ENCODE measurements at places on chromosomes 13 and 19. TPM values are rescaled to one million over a fixed set of nuclear protein-coding genes. Genes with fewer than 3 reads are reported as not detected.

The NKG7 gene
- total RNA-seq: 7.9 TPM

- no peak for DNase-seq
These were observed 388.1 kb downstream of the KCNRG start for GRCh38 chr13:50403311-50403710.

DNA sequence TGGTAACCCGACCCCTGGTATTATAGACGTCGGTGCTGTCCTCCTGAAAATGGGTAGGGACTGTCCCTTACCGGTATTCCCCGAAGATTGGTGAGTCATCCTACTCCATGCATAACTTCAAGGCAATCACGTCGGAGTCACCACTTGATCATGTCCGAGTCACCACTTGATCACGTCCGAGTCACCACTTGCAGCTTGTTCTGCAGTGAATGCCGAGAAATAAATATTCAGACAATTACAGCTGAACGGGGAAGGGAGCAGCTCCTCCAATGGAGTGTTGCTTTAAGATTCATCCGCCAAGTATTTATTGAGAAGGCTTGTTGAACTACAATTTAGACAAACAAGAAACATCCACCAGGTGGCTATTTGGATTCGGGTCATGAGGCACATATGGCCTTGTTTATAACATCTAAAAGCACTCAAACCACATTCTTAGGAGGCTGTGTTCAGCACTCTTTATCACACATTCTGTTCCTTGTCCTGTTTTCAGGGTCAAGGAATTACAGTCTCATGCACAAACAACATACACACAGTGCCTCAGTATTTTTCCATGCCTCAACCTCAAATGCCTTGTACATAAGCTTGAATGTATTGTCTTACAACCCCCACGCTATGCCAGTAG is 43.1 kb downstream of the ZNF726 start:
- DNase-seq: no peak

- peak; percentile 87 for DNase-seq
These were observed 2.2 kb upstream of the ZNF665 start for GRCh38 chr19:53195265-53195903.

The WASF3 gene
- total RNA-seq: 18.5 TPM

DNA sequence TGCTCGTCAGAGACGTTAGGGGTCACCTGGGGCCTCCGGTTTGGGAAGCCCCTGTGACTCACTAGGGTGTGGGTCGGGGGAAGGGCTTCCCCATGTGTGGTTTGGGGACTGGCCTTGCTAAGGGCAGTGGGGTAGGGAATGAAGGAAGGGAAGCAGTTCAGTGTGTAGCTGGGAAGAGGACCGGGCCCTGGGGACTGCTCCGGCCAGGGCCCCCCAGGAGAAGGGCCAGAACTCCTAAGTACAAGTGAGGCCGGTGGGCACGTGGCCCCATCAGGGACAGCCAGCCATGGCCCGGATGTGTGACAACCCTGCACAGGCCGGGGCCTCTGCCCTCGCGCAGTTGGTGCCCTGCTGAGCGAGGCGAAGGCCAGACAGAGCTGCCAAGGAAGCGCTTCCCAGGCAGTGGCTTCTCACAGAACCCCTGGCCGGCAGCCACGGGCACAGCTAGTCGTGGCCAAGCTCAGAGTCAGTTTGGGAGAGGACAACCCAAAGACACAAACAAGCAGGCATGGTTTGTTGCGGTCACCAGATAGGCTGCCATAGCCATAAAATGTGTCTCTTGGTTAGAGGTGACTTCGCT is 25.7 kb downstream of the TEX29 start:
- no peak for DNase-seq

- peak; percentile 15 for DNase-seq
These were observed 3.6 kb downstream of the SIGLEC11 start for GRCh38 chr19:49957262-49957915.

DNA sequence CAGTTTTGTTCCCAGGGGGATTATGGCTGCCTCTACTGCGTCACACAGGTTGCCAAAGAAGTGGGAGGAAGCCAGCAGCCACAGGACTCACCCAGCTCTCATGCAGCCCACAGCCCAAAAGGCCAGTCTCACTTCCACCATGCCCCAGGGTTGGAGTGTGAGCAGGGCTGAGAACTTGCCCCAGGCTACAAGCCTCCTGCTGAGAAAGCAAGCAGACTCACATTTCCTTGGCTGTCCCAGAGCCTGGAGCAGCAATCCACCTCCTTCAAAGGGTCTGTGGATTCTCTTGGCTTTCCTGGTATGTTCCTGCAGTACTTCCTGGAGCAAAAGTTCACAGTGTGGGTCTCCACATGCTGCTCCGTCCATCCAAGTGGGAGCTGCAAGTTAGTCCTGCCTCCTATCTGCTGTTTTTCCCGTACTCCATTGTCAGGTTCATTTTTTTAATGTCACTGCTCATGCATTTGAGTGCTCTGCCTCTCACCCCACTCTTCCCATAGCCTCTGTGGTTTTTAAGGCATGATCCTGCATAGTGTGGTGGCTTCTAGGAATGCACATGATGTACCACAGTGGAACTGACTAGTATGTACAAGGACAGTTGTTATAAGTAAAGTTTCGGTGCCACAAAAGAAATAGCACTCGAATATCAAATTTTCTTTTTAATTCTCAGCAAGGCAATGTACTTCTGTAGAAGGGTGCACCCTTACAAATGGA is 56.2 kb upstream of the ARHGEF7 start:
- no peak for DNase-seq

DNA sequence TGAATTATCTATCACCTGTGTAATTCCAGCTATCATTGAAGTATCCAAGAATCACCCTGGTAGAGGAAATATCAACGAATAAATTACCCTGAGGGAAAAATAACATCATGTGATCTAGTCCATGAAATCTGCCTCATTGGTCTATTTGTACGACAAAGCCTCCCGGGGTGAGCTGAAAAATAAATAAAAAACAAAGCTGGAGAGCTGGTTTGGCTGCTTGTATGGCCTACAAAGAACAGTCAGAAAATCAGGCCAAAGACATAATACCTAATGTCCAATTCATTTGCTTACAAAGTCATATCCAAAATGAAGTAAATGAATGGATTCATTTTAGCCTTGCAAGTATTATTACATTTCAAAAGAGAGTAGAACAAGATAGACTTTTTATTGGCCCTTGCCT is 449.9 kb downstream of the KLF12 start:
- no peak for DNase-seq

DNA sequence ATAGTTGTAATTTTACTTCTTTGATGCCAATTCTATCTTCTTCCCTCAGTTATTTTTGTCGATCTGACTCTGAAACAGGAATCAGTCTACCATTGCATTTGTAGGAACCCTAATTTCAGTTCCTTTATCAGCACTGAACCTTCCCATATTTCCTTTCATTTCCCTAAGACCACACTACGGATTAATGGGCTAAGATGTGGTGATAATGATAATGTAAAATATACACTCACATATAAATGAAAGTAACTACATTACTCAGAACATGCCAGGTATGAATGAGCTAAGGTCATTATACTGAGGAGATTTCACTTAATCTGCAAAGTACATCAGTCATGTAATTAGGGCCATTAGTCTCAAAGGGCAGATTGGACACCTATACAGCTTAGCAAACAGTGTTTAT is 60.2 kb upstream of the RFC3 start:
- no peak for DNase-seq

The LIM2 gene
- not detected for total RNA-seq

DNA sequence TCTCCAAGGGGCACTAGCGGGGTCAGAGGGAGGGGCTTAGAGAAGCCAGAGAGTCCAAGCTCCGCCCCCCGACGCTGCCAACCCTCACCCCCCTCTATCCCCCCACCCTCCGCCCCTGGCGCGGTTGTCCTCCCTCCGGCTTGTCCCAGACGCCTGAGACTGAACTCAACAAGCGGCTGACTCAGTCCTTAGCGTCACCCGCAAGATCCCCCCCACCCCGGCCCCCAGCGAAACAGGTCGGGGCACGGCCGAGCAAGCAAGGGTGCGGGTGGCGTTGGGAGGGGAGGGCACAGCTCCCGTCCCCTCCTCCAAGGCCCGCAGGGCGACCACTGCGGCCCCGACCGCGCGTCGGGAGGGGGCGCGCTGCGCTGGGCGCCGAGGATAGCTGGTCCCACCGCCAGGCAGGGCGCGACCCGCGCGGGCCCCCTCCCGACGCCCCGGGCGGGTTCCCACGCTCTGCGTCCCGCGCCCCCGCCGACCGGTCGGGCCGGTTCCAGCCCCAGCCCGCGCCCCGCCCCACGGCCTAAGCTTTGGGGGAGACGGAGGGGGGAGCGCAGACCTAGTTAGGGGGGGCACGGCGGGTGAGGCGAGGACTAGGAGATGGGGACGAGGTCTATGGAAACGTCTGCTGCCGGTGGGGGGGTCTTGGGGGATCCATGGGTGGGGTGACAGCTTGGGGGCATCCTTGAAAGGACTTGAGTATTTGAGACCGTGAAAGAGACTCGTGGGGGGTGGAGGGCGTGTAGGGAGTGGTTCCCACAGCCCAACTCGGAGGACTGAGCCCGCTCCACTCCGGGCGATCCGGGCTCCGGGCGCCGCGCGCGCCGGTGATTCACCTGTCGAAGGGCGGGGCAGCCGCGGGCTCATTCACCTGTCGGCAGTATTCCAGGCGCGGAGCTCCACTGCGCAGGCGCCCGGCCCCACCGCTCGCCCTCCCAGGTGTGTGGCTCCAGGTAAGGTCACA is 5.1 kb downstream of the NOTCH3 start:
- DNase-seq: peak; percentile 95

DNA sequence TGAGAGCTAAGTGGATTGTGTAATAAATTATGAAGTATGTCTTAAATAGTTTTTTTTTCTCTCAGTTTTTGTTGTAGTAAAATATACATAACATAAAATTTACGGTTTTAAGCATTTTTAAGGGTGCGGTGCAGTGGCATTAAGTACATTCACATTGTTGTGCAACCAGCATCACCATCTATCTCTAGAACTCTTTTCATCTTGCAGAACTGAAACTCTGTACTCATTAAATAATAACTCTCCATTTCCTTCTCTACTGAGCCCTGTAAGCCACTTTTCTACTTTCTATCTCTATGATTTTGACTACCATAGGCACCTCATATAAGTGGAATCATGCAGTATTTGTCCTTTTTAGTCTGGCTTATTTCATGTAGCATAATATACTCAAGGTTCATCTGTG is 87.1 kb downstream of the GJA3 start:
- no peak for DNase-seq

- DNase-seq: no peak
These were observed 96.3 kb upstream of the UBAC2 start for GRCh38 chr13:99104396-99104795.

GRCh38 chr13:48266150-48266549 is 33.1 kb downstream of the ITM2B start:
- DNase-seq: no peak

DNA sequence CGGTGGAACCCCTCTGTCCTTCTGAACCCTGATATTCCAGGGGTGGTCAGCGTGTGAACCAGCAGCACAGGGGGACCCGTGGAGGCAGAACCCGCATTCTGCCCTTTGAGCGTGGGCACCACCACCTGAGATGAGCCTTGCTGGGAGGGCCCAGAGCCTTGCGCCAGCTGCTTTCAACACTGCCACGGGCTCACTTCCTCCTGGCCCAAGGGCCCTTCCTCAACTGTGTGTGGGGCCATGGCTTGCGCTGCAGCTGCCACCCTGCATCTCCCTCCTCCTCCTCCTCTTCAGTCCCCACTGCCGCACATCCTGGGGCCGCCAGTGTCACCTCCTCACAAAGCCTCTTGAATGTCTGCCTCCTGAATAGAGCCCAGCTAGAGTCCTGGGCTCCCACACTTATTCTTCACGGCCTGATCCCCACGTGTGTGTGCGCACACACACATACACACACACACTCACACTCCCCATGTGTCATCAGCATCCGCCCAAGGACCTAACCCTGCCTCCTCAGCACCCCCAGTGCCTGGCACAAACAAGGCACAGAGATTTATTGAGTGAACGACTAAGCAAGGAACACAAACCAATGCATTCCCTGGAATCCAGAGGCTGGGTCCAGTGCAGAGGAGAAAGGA is 26.9 kb upstream of the TMEM160 start:
- no peak for DNase-seq

Data from kidney (tissue), 22 donors.